ENCODE measurements at places on chromosomes 5 and 9.

- no peak for DNase-seq
Measured at GRCh38 chr9:18861609-18862544, 171.1 kb downstream of the SAXO1 start.

GRCh38 chr9:18925880-18926279 is 107.1 kb downstream of the SAXO1 start:
- DNase-seq, result no peak

GRCh38 chr9:86405086-86405491 is 50.9 kb upstream of the TUT7 start:
- no peak for DNase-seq

DNA sequence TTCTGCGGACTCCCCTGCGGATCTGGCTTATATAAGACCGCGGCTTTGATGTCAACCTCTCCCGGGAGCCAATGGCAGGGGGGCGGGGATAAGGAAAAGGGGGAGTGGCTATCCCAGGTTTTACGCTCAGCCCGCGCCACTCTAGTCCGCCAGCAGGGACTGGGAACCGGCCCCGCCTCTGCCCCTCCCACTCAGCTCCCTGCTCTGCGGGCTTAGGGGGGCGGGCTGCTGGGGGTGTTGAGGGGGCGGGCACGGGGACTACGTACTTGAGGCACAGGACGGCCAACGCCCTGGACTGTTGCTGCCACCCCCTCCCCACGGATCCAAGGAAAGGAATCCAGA is at the start of gene HAND1:
Gene HAND1, minus strand, starts transcription at position 4 of the 342 bp plus-strand sequence. CDS start 219 bp downstream, outside the sequence.
- DNase-seq, result no peak

- DNase-seq, result no peak
Measured at GRCh38 chr5:17928581-17928981, 294.3 kb downstream of the TAF11L14 start.

Measured in stimulated activated CD8-positive, alpha-beta memory T cell treated with anti-CD3 and anti-CD28 coated beads, Interleukin-12 subunit alpha, Interleukin-12 subunit beta, amount 100 ng/mL, for 4 hours (primary cell).